Ascending aorta (tissue), 2 donors: ENCODE measurements at places on chromosomes 2 and 18. TPM values are rescaled to one million over a fixed set of nuclear protein-coding genes. Genes with fewer than 3 reads are reported as not detected.

The GPR35 gene
- total RNA-seq: not detected

The TNFAIP6 gene
- 13.6 TPM for total RNA-seq

The CPO gene
- total RNA-seq: not detected

The PLA2R1 gene
- total RNA-seq: 9.3 TPM

The SPP2 gene
- total RNA-seq: not detected

The TPO gene
- total RNA-seq: 52.5 TPM

The CYP27A1 gene
- 53.1 TPM for total RNA-seq

The PDCD1 gene
- total RNA-seq: not detected

The FIGN gene
- total RNA-seq: 4.3 TPM

The ANO7 gene
- total RNA-seq: 0.43 TPM

The OTX1 gene
- not detected for total RNA-seq

The KCNIP3 gene
- 5.2 TPM for total RNA-seq

The PSMA8 gene
- not detected for total RNA-seq
